ENCODE measurements at places on chromosomes 7 and 10. TPM values are rescaled to one million over a fixed set of nuclear protein-coding genes. Genes with fewer than 3 reads are reported as not detected.

GRCh38 chr7:2920956-2921652, 77.0 kb upstream of the GNA12 start:
- DNase-seq = no peak

The CAV2 gene
- 0.37 TPM for total RNA-seq

The BMPER gene
- total RNA-seq = 0.74 TPM

The PRLHR gene
- total RNA-seq = not detected

GRCh38 chr10:132187430-132188138, 836 bp downstream of the DPYSL4 start:
- peak; percentile 76 for DNase-seq

GRCh38 chr7:27210441-27211083, 10.7 kb upstream of the HOXA13 start:
- peak; percentile 83 for DNase-seq

DNA sequence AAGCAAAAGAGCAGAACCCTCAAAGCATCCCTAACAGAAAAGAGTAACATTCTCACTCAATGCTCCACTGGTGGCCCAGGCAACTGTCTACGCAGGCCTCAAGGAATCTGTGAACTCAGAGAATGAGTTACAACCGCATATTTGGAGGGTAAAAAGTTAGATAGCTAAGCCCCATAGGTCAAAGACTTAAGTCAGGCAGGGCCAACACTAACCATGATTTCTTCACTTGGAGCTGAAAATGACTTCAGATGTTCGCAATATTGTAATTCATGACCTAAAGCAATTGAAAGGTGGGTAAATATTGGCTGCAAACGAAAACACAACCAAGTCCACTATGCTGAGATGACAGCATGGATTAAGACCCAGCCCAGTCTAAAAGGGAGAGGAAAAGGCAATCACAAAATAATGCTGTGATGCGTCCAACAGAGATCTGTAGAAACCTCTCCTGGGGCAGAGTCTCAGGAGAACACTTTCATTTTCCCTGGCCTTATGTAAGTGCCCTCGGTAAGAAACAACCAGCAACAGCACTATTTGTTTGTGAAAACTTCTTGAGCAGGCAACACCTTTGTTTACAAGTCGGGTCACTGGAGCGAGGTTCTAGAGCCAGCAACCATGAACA, 176.5 kb downstream of the TNS3 start:
- DNase-seq = no peak

The SPDYE11 gene
- total RNA-seq = not detected

The SFXN3 gene
- total RNA-seq = not detected

DNA sequence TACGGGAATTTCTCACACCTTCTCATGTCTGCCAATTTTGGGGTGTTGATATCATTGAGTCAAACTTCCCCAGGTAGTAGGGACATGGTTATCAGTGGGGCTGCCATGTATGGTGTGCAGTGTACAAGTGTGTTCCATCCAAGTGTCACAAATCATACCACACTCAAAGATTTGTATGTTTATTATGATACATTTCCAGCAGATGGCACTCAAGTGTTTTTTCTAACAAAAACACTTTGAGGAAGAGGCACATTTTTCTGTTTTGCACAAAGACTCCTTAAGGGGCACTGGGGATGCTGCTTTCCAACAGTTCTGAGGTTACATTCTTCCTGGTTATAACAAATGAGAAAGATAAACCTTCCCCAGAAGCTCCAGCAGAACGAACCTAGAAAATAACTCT, 414.5 kb downstream of the REEP3 start:
- no peak for DNase-seq

DNA sequence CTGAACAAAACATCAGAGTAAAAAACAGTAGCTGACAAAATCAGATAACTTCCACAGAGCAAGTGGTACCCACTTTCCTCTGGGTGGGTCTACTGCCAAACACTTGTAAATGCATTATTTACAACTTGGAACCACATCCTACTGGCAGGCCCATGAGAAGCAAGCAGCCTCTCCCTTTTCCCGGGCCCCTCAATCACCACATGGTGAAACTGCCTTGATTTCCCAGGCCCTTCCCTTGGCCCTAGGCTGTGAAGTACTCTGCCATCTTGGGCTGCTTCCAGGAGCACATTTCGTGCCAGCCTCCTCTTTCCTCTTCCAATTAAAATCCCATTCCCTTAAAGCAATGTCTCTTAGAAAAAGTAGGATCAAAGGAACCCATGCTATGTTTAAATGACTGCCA, 71.4 kb downstream of the CUZD1 start:
- DNase-seq = no peak

The MNX1 gene
- not detected for total RNA-seq

- no peak for DNase-seq
Measured at GRCh38 chr10:61921143-61921542, 19.6 kb downstream of the ARID5B start.

- DNase-seq = peak; percentile 23
Measured at GRCh38 chr10:114970515-114970914, 32.5 kb downstream of the TRUB1 start.

GRCh38 chr7:15916681-15917380, 230.3 kb upstream of the MEOX2 start:
- no peak for DNase-seq

GRCh38 chr10:80684259-80684658, 146.6 kb downstream of the SH2D4B start:
- no peak for DNase-seq

- peak; percentile 95 for DNase-seq
Measured at GRCh38 chr7:121872831-121873288, at the start of gene PTPRZ1. Gene PTPRZ1, plus strand, starts transcription at chr7:121873161. Its CDS starts 339 bp downstream, at chr7:121873500.

The PSMC2 gene
- total RNA-seq = 128 TPM

The ADRB1 gene
- total RNA-seq = 0.09 TPM

GRCh38 chr10:18303851-18304801, 163.9 kb downstream of the CACNB2 start:
- no peak for DNase-seq

DNA sequence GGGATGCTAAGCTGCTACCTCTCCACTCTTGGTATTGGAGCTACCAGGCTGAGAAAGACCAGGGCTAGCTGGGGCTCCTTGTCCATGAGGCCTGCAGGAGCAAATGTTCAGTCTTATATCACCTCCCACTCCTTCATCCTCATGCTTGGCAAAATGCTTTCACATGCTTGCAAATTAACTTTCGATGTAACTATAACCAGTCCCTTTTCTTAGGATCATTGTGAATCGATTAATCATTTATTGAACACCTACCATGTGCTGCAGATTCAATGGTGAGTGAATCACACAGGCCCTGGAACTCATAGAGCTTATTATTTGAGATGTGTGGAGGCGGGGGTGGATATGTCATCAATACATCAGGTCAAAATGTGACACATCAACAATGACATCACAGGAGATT, 138.6 kb downstream of the EMX2 start:
- DNase-seq = no peak

The C10orf95 gene
- total RNA-seq = not detected

DNA sequence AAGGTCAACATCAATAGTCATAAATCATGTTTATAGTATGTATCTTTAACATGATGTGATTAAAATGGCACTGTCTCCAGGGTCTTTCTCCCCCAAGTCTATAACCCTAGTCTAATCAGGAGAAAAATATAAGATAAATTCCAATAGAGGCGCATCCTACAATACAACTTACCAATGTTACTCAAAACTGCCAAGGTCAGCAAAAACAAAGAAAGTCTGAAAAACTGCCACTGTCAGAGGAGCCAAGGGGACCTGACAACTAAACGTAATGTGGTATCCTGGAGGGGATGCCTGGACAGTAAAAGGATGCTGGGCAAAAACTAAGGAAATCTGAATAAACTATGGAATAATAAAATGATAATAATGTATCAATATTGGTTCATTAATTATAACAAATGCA, 63.9 kb downstream of the TPK1 start:
- DNase-seq = no peak

- DNase-seq = peak; percentile 67
Measured at GRCh38 chr7:4849390-4849789, 12.4 kb downstream of the PAPOLB start.

- no peak for DNase-seq
Measured at GRCh38 chr7:116527521-116527920, 2.7 kb downstream of the CAV1 start.

The HTRA1 gene
- 12.2 TPM for total RNA-seq

GRCh38 chr7:112420236-112420861, 29.9 kb upstream of the IFRD1 start:
- peak; percentile 64 for DNase-seq

The PIK3AP1 gene
- 1.7 TPM for total RNA-seq

DNA sequence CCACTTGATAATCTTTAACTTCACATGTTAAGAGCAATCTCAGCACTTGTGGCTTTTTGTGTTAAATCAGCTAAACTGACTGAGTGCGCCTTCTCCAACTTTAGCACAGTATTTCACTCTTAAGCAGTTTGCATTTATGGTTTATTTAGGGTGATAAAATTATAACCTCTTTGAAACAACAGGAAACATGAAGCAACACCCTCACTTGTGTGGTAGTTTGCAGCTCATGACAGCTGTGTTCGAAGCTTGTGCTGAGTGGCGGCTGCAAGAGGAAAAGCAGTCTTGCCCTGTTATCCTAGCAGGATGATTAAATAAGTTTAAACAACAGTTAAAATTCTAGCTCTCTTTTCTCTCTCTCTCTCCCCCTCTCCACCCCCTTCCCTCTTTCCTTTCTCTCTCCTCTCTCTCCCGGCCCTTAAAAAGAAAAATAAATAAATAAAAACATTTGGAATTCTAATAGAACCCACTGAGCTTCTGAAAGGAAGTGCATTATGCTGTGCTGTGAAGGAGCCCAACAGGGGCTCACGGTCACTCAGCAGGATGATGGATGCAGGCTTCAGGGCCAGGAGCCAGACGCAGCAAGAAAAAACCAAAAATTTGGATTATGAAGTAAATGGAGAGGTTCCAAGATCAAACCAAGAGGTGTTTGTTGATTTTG, 25.2 kb downstream of the OGDH start:
- DNase-seq = no peak

- DNase-seq = no peak
Measured at GRCh38 chr10:90695915-90696676, 161.7 kb downstream of the HTR7 start.

DNA sequence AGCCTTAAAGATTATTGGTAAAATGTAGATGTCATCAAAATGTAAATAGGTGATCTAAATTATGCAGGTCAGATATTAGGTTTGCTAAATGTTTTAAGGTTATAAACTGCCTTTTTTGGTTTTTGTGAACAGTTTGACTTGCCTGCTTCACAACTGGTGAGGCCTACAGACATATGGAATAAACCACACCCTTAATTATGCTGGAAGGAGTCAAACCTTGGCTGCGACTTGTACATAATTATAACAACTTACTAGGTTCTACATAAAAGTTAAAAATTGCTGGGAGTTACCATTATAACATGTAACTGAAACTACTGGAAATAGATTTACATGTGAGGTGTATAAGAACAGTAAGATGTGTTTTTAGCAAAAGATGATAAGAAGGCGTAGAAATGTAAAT, 31.5 kb upstream of the OPTN start:
- DNase-seq = no peak

GRCh38 chr7:36440880-36441279, 51.2 kb downstream of the ANLN start:
- DNase-seq = peak; percentile 54

DNA sequence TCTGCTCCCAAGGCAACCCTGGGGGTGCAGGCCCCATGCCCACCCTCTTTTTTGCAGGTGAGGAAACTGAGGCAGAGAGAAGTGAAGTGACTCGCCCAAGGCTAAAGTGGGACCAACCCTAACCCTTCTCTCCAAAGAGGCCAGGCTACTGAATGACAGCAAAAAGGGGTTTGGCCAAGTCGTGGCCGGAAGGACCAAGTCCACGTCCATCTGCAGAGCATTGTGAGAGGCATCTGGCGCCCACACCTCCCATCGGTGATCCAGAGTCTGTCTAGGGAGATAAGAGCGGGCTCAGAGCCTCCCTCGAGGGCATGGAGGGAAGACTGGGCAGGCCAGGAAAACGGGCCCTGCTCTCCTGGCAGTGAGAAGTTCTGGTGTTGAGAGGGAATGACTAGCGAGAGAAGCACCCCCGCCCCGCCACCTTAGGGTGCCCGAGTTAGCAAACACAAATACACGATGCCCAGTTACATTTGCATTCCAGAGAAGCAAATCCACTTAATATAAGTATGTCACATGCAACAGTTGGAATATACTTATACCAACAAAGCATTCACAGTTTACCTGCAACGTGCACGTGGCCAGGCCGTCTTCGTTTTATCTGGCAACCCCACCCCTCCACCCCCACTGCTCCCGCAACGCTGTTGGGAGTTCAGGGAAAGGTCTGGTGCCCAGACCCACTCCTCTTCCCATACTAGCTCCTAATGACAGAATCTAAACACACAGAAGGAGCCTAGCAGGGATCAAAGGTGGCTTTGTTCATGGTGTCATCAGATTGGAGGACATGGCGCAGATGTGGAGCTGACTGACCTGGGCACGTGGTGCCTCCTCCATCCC, 124.9 kb downstream of the OAT start:
- no peak for DNase-seq

Data from neural progenitor cell (in vitro differentiated cells).